SJSA1 (cell line): ENCODE measurements at places on chromosomes 6 and 20. TPM values are rescaled to one million over a fixed set of nuclear protein-coding genes. Genes with fewer than 3 reads are reported as not detected.

The LY6G6F gene
- not detected in 2 replicates for total RNA-seq

The IGF2R gene
- total RNA-seq: 29.4 and 54.7 TPM in 2 replicates

The DDAH2 gene
- 80.0 and 128 TPM in 2 replicates for total RNA-seq

The MTRF1L gene
- total RNA-seq: 30.0 and 38.1 TPM in 2 replicates

The C6orf15 gene
- total RNA-seq: not detected in 2 replicates

The BTN1A1 gene
- not detected in 2 replicates for total RNA-seq

The CYP39A1 gene
- 1.6 and 2.1 TPM in 2 replicates for total RNA-seq
